Dermis microvascular lymphatic vessel endothelial cell (primary cell): ENCODE measurements at places on chromosomes 11 and 22. TPM values are rescaled to one million over a fixed set of nuclear protein-coding genes. Genes with fewer than 3 reads are reported as not detected.

The FREY1 gene
- 0.51 and 0.64 TPM in 2 replicates for total RNA-seq

The OR51Q1 gene
- total RNA-seq: not detected in 2 replicates

The SPDYC gene
- total RNA-seq: not detected in 2 replicates

The MACROD1 gene
- total RNA-seq: 23.1 and 25.4 TPM in 2 replicates

DNA sequence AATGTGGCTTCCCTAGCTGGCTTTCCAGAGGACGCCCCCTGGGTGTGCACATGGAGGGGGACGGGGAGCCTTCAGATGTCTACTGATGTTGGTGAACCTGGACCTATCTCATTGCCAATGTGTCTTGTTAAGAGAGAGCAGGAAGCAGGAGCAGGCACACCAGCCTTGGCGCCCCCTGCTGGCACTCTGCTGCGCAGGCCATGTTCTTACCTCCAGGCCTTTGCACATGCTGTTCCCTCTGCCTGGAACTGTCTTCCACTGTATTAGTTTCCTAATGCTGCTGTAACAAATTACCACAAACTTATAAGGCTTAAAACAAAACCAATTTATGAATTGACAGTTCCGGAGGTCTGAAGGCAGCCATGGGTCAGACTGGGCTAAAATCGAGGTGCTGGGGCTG, 23.6 kb upstream of the MN1 start:
- DNase-seq: no peak

DNA sequence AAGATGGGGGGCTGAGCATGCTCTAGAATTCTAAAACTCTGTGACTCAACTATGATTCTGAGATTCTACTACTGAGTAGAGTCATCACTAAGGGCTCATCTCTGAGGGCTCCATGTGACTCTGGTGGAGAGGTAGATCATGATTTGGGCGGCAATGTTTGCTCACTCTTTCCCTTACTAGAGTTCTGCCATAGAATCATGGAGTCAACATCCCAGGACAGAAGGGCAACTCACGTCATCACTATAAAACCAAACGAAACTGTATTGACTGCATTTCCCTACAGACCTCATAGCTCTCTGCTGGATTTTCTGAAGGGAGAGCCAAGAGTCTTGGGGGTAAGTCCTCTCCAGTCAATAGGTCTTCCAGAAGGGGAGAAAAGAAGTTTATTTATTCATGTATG, at the start of gene MS4A14:
MS4A14 (plus strand) TSS at position 78 of the 400 bp plus-strand sequence; CDS start at position 198, 120 bp downstream.
- DNase-seq: no peak

- no peak for DNase-seq
Measured at GRCh38 chr11:65925397-65925796, 6.2 kb downstream of the DRAP1 start.

- no peak for DNase-seq
Measured at GRCh38 chr22:35860837-35861236, 143.2 kb downstream of the APOL5 start.

GRCh38 chr11:32809313-32809712, 14.9 kb upstream of the CCDC73 start:
- DNase-seq: peak; percentile 70

- no peak for DNase-seq
Measured at GRCh38 chr11:15119352-15119751, 4.6 kb downstream of the INSC start.

DNA sequence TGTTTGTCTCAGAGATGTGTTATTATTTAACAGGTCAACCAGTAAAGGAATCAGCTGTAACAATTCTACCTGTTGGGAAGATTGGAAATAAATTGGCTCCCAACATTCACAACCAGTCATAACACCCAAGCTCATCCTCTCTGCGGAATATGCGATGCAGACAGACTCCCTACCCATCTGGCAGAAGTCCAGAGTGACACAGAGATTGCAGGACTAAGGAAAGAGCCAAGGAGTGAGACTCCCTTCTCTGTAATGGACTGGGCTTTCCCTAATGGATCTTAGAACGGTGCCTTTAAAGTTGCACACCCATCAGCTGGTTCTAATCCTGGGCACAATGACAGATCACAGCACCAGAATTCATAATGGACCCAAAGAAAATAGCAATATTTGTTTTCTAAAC, 27.8 kb upstream of the UBASH3B start:
- no peak for DNase-seq
